CD4-positive, alpha-beta T cell treated with Interleukin-4 for 4 hours (primary cell): ENCODE measurements at places on chromosomes 5 and 9.

DNA sequence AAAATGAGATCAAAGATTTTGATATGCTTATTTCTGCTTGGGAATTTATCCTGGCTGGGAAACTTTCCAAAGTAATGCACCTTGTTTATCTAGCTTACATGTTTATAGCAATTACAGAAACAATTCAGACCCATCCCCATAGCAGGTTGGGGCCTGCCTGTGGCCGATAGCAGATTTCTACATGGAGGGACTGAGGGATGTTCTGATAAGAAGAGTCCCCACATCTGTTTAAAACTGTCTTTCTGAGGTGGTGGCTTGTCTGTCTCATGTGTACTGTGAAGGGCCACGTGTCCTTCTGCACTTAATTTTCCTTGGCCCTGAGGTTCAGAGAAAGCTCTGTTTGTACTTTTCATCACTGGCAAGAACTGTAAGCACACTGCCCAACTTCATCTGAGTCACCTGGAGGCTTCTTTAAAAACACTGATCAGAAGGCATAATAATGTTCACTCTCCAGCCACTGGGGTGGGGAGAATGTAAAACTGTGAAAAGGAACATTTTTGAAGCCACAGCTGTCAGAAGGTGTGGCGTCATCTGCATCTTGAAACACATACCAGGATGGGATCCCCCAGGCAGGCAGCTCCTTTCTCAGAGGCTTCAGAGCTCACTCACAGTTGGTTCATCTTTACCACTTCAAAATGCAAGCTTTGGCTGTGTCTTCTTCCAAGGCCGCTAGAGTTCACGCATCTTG lies 80.3 kb downstream of the MAP1B start:
- DNase-seq, result no peak

GRCh38 chr5:25345240-25345771 lies 700.5 kb upstream of the CDH10 start:
- no peak for DNase-seq

- no peak for DNase-seq
Observed at GRCh38 chr9:18638371-18639249, 164.7 kb downstream of the ADAMTSL1 start.

- no peak for DNase-seq
Observed at GRCh38 chr5:173010547-173011464, 27.2 kb downstream of the ATP6V0E1 start.

DNA sequence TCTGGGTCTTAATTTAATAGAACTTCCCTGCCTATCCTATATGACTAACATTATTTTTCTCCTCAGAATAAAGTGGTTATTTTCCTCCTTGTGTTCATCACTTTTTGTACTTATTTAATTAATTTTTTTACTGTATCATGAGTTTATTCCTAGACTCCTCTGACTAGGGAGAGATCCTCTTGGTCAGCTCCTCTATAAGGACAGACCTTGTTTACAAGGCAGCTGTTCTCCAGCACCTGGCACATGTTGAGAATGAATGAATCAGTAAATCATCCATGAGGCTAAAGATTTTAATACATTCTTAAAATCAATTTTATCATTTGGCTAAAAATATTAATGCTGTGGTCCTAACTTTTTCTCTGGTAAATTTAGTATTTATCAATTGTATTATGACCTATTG lies 139.8 kb downstream of the NUDT12 start:
- DNase-seq, result no peak

DNA sequence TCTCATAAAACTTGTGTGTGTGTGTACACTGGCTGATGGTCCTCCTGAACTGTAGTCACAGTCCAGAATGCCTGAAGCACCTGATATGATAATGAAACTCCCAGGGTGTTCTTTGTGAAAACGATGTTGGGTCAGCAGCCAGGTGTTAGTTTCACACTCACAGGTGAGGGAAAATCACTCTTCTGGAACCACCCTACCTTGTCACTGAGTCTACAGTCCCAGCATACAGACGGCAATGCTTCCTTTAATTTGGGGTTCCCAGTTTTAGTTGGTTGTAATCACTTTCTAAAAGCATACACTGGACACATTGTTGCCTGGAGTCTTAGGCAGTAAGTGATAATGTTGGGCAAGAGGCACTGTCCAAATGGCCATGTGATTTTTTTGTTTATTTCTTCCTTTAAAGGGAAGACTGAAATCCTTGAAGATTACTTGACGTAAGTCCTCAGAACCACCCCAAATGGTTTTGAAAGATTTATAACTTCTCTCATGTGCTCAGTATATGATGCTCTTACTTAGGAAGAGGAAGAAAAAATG lies 18.2 kb upstream of the MGAT1 start:
- no peak for DNase-seq

DNA sequence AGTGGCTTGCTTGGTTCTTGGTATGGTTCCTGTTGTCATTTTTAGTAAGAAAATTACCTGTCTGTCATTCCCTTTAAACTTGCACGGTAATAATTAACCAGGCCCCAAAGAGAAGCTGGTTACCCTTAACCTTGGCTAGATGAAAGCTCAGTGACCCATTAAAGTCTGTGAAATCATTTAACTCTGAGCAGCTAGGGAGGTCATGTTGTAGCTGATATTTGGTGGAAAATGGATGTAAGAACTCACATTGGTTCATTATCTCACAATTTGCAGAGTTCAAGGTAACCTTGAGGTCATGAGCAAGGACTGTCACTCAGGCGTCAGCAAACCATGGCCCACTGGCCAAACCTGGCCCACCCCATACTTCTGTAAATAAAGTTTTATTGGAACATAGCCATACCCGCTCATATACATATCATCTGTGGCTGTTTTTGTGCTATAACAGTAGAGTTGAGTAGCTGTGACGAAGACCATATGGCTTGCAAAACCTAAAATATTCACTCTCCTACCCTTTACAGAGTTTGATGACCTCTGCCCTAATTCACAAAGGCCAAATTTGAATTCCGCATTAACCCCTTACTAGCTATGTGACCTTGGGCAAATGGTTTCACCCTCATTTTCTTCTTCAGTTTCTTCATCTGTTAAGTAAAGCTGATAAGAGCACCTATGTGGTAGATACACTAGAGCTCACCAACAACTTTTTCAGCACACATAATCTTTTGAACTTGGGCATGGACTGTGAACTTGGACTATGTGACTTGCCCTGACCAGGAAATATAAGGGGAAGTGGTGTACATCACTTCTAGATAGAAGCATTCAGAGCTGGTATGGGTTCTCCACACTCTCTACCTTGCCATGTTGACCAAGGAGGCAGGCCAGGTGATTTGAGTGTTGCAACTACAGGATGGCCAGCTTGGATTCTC lies 61.5 kb upstream of the CPEB4 start:
- DNase-seq, result no peak

DNA sequence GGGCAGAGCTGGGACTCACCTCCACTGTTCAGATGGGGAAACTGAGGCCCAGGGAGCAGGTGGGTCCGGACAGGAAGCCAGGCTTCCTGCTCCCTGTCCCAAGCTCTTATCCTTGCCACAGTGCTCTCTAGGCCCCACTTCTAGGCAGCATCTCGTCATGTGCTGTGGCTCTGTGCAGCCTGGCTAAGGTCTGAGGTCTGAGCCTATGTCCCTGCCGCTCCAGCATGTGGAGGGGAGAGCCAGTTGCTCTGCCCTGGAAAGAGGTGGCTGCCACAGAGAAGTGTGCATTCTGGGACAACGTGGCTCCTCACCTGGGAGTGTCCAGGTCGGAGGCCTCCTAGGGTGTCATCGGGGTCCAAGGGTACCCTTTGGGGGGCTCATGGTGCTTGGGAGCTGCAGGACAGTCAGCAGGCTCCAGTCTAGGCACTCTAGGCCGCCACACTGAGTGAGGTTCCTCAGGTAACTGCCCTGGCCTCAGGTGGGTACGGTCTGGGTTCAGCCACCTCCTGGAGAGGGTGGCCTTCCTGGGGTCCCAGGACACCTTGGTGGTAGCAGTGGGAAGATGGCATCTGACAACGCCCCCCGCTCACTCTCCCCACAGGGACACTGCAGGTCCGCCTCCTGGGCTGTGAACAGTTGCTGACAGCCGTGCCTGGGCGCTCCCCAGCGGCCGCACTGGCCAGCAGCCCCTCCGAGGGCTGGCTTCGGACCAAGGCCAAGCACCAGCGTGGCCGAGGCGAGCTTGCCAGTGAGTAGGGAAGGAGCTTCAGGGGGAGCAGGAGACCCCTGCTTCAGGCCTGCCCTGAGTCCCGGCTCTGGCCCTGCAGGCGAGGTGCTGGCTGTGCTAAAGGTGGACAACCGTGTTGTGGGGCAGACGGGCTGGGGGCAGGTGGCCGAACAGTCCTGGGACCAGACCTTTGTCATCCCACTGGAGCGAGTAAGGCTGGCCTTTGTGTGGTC lies 10.4 kb downstream of the PKN3 start:
- no peak for DNase-seq

DNA sequence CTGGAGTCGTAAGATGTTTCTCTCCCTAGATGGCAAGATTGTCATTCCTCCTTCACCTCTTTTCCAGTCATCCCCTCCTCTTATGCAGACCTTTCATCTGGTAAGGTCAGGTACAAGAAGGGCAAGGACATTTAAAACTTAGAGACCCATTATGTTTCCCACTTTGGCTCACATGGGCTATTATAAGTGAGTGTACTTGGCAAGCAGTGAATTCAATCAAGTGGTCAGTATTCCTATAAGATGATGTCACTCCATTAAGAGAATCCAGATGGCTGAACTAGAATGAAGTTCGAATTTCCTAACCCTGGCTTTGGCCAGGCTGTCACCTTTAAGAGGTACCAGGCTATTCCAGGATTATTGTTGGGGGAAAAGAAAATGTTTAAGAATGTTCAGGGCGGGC lies 32.2 kb downstream of the ZNF131 start:
- no peak for DNase-seq

DNA sequence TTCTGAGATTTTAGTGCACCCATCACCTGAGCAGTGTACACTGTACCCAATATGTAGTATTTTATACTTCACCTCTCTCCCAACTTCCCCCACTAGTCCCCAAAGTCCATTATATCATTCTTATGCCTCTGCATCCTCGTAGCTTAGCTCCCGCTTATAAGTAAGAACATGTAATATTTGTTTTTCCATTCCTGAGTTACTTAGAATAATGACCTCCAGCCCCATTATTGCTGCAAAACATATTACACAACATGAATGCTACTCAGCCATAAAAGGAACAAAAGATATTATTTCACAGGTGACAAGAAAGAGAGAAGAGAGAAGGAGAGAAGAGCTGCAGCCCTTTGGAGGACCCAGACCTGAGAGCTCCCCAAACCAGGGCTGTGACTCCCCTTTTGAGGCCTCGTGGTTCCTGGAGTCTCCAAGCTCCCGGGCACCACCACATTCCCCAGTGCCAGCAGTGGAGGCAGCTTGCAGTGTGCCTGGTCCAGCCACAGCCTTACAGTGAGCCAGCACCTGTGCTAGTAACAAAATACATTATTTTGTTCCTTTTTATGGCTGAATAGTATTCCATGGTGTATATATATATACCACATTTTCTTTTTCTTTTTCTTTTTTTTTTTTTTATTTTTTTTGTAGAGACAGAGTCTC lies 194.5 kb upstream of the DAB2 start:
- no peak for DNase-seq

GRCh38 chr5:81533629-81534405 lies 139.9 kb upstream of the ACOT12 start:
- DNase-seq, result no peak

GRCh38 chr5:151167022-151167421 lies 9.4 kb upstream of the ANXA6 start:
- no peak for DNase-seq

- peak; percentile 68 for DNase-seq
Observed at GRCh38 chr9:21919377-21920362, 74.5 kb downstream of the CDKN2A start.

DNA sequence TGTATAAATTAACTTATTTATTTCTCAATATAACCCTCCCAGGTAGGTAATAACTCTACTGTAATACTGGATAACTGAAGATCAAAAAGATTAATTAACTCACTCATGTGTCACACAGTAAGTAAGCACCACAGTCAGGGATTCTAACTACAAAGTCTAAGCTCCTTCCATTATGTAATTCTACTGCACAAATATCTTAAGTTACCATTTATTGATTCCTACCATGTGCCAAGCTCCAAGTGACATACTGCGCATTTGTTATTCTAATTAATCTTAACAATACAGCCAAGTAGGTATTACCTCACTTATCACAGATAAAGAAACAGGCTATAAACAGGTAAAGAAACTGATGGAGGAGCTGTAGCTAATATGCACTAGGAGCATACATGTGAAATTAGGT lies 58.3 kb downstream of the RANBP6 start:
- no peak for DNase-seq

- peak; percentile 53 for DNase-seq
Observed at GRCh38 chr9:83334320-83334719, 203.9 kb downstream of the FRMD3 start.

GRCh38 chr9:132739710-132740310 lies 69.5 kb downstream of the GTF3C4 start:
- no peak for DNase-seq

GRCh38 chr5:6791031-6791430 lies 77.8 kb downstream of the TENT4A start:
- no peak for DNase-seq

DNA sequence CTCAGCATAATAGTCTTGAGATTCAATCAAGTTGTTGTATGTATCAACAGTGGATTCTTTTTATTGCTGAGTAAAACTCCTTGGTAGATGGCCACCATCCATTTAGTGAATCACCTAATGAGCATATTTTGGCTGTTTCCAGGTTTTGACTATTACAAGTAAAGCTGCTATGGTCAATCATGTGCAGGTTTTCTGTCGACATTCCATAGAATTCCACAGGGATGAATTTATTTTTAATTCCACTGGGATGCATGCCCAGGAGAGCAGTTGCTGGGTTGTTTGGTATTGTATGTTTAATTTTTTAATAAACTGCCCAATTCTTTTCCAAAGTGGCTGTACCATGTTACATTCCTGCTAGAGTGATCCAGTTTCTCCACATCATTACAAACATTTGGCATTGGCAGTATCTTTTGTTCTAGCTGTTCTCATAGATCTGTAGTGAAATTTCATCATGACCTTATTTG lies 10.5 kb upstream of the S1PR3 start:
- no peak for DNase-seq

DNA sequence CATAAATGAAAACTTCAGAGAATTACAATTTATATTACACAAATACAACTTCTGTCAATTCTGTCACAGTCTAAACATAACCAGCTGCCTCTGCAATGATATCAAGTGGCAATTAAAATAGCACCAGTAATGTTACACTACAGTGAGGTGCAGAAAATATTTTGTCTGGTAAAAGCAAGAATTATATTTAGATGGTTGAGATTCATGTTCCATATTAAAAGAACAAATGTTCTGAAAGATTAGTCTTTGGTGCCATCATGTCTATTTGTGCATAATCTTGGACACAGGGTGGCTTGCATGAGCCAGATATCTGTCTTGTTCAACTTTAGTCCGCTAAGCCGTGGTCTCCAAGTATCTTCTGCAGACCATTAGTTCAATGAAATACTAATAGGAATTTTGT lies 29.0 kb upstream of the PRR16 start:
- no peak for DNase-seq

GRCh38 chr5:152437866-152438265 lies 32.8 kb upstream of the NMUR2 start:
- no peak for DNase-seq

DNA sequence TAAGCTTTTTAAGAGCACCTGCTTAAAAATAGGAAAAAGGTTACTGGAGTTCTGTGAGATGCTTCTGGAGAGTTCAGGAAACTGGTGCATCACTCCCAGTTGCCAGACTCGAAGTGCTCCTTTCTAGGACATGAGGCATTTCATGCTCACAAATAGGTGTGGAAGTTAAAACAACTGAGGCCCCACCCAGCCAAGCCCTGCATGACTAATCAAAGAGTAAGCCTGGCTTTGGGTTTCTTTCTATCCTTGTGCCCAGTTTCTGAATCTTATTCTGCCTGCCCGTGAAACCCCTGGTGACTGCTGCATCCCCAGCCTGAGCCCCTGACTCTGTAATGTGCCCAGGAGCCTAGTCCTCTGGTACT lies 7.7 kb downstream of the SPINK9 start:
- no peak for DNase-seq

- no peak for DNase-seq
Observed at GRCh38 chr5:158857371-158857770, 242.3 kb downstream of the EBF1 start.
